ENCODE measurements at places on chromosomes 7 and 10.

DNA sequence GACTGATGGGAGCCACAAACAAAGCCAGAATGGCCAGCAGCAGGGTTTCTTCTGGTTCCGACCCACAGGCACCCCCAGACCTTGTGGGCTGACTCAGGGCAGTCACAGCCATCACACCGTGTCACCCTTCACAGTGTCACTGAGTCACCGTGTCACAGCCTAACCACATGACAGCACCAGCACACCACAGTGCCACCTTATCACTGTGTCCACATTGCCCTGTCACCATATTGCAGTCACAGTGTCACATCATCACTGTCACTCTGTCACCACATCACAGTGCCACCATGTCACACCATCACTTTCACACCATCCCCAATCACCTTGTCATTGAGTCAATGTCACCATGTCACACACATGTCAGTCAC lies 77.0 kb downstream of the OAT start:
- DNase-seq, result peak; percentile 65

- DNase-seq, result no peak
These were observed 44.6 kb upstream of the AFAP1L2 start for GRCh38 chr10:114448897-114449296.

DNA sequence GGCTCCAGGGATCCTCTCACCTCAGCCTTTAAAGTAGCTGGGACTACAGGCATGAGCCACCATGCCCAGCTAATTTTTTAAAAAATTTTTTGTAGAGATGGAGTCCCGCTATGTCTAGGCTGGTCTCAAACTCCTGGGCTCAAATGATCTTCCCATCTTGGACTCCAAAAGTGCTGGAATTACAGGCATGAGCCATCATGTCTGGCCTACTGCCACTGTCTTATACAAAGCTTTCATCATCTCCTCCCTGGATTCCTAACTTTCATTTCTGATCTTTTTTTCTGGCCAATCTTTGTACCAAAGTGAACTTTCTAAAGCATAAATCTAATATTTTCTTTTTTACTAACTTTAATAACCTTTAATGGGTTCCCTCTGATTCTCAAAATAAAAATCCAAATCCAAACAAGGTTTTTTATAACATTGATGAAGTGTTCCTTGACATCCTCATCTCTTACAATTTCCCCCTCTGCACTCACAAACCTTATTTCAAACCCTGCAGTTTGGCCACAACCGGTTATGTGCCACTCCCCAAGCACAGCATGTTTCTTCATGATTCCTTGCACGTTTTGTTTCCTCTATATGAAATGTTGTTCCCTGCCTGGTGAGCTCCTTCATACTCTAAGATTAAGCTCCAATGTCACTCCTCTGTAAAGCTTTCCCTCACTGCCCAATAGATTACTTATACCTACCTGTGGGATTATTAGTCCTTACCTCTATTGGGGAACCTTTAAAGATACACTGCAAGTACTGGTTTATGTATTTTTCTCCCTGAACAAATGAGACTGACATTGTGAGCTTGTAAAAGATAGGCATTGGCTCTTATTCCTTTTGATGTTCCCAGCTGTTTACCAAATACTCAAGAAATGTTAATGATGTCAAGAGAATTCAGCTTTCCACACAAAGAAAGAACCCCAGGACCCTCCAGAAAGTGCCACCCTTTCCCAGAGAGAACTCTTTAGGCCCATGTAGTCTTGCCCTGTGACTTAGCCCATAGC lies 101.7 kb downstream of the HOXA1 start:
- DNase-seq, result no peak

DNA sequence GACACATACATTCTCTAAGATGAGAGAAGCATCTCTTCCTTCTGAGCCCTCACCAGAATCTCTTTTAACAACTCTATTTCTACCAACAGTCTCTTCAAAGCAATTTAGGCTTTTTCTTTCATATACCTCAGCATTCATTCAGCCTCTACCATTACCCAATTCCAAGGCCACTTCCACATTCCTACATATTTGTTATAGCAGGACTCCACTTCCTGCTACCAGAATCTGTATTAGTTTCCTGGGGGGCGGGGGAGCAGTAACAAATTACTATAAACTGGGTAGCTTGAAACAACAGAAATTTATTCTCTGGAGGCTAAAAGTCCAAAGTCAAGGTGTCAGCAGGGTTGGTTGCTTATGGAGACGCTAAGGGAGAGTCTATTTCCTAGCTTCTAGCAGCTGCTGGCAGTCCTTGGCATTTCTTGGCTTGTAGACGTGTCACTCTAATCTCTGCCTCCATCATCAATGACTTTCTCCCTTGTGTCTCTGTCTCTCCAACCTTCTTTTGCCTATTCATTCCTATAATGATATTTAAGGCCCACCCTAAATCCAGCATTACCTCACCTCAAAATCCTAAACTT lies 7.4 kb downstream of the PRPS1L1 start:
- DNase-seq, result no peak

GRCh38 chr7:14195079-14195478 lies 205.6 kb upstream of the ETV1 start:
- no peak for DNase-seq

Data from CD4-positive, alpha-beta T cell treated with Interferon gamma for 1 hour (primary cell).